ENCODE measurements at places on chromosomes 13 and 19. TPM values are rescaled to one million over a fixed set of nuclear protein-coding genes. Genes with fewer than 3 reads are reported as not detected.

Gene CALR3
- total RNA-seq, result not detected

DNA sequence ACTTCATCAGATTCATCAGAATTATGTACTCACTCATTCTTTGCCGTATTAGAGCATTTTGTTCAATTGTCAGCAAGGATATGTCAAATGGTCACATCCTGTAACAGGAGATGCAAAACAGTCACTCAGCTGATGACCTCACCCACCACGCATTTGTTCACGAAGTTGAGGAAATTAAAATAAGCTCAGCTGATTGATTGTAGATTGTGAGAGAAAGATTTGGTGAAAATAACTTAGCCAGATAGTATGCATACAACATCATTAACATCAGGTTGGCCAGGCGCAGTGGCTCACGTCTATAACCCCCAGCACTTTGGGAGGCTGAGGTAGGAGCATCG, 22.6 kb upstream of the CDC16 start:
- DNase-seq, result peak; percentile 86

Gene CRTC1
- 4.7 TPM for total RNA-seq

Gene ALG5
- total RNA-seq, result 27.3 TPM

DNA sequence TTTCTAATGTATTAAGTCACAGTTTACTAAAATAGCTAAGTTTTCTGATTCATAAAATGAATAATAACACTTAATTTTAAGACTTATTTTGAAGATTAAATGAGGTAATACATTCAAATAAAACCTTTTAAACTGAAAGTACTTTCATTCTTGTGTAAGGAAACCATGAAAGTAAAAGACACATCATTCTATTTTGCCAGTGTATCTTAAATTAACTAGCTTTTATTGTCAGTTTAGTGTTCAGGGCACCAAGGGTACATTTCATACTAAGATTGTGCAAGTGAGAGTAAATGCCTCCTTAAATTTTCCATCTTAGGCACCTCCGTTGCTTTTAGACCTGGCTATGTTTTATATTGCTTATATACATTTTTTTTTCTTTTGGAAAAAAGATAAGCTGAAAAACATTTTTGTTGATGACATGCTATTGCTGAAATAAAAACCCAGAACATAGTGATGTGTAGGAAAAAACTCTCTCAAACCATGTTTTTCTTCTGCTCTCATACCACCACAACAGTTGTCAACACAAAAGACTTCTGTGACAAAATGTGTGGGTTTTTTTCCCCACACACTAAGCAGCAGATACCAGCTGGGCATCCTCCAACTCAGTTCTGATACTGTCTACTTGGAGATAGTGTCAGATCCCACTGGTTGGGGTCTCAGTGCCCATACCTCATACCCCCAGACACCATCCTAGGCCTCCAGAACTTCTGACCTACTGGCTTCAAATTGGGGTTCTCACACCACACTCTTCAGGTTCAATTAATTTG, 30.7 kb upstream of the LPAR6 start:
- no peak for DNase-seq
